ENCODE measurements at places on chromosomes 3 and 15.

DNA sequence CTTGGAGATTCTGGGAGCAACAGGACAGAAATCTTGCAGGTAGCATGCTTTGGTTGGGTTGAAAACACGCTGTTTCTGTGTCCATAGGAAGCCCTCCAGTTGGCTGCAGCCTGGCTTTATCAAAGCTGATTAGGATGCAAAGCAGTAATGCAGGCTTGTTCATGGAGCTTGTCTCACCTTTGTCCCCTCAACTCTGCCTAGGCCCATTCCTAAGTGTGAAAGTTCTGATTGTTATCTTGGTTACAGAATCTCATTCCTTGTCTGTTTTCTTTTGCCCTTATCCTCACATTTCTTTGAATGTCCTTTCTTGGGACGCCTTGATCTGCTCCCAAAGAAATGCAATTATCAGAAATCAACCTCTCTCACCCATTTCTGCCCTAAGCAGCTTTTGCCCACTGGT is 83.5 kb downstream of the IL20RB start:
- no peak for DNase-seq

DNA sequence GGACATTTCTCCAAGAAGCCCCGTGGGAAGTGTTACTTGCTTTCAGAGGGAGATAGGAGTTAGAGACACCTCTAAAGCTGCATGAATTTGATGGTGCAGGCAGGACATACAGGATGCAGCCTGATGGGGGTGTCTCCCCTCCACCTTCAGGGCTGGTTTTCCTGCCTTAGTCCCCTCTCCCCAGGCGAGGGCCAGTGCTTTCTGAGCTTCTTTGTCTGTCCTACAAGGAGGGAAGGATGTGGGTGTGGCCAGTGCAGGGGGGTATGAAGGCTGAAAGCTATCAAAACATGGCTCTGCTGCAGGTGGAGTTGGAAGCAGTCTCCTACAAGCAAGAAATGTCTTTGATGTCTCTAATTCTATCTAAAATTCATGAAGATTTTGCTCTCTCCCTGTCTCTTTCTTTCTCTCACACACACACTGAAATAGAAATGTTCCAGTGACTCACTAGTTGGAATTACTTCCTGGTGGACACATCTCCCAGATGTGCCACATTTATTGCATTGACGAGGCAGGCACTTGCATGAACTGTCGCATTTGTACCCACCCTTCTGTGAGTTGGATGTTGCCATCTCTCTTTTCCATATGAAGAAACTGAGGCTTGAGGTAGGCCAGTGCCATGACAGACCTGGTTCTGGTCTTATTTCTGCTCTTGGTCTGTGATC is 13.9 kb upstream of the PODXL2 start:
- no peak for DNase-seq

- DNase-seq: no peak
Observed at GRCh38 chr3:187274977-187275338, 16.6 kb downstream of the MASP1 start.

DNA sequence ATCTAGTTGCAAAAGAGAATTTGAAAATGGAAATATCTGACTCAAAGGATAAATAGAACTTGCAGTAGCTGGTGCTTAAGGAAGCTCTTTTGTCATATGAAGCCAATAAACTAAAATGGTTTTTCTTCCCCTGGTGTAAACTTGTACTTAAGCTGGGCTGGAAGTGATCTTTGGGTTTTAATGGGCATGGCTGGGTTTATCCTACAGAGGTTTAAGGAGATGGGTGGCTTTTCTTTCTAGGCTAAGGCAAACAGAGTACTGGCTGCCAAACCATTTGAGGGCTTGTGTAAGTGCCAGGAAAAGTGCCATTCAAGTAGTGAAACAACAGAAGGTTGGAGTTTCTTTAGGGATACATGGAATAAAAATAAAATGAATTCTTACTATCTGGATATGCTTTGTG is 12.1 kb upstream of the UTS2B start:
- DNase-seq: no peak

DNA sequence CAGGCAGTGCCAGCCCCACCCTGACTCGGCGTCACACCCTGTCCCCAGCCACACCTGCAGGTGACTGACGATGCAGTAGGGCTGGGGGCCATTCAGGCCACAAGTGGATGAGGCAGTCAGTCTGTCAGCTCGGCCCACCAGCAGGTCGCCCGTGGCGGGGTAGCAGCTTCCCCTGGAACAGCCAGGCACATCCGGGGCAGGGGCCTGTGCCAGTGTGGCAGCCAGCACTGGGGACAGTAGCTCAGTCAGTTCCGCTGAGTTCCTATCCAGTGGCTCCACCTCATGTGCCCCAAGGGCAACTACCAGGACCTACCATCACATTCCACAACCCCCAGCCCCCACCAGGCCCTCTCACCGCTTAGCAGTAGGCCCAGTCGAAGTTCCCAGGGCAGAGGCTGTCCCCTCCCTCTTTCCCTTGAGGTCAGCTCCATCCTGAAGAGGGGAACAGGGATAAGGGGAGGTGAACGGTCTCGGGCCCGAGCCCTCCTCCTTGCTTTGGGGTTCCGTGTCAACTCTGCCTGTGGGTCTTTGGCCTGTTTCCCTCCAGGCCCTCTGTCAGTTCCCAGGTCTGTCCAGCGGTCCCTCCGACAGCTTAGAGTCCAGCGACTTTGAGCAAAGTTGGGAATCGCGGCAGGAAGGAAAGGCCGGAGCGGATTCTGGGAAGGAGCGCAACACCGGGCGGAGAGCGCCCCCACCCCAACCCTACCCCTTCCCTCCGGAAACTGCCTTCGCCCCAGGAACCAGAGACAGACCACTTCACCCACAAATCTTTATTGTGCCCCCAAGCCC is at the start of gene LAMB2:
Gene LAMB2 (minus strand): TSS at position 614 of the 789 bp plus-strand sequence. CDS start 183 bp downstream, at position 431.
- DNase-seq: peak; percentile 80

GRCh38 chr3:193149998-193150397 is 91.0 kb upstream of the PLAAT1 start:
- DNase-seq: no peak
